ENCODE measurements at places on chromosomes 2 and 18.

- DNase-seq: no peak
Observed at GRCh38 chr2:136444323-136444722, 321.0 kb upstream of the THSD7B start.

GRCh38 chr2:70118798-70119454 lies 31.6 kb downstream of the PCBP1 start:
- peak; percentile 74 for DNase-seq

DNA sequence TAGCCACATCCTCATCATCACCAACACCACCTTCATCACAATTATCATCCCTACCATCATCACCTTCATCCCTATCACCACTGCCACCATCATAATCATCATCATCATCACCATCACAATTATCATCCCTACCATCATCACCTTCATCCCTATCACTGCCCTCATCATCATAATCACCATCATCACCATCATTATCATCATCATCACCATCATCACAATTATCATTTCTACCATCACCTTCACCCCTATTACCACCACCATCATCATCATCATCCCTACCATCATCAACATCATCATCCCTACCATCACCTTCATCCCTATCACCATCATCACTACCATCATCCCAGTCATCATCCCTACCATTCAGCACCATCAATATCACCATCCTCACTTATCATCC lies 140.5 kb downstream of the LOXHD1 start:
- DNase-seq: no peak

DNA sequence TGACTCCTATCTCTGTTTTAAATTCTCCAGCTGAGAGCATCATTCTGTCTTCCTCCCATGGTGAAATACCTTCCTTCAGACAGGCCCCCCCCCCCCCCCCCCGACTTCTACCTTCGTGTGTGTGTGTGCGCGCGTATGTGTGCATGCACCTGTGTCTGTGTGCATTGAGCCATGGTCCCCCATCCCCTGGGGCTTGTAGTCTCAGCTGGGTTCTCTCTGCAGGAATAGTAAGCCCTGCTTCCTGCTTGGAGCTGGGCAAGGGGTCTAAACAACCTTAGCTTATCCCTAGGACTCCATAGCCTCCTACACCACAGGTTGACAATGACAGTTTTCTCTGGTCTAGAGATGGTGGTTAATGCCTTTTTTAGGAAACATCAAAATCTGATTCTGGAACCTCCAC lies 427.5 kb upstream of the KLHL29 start:
- no peak for DNase-seq

GRCh38 chr18:27301615-27302378 lies 116.7 kb upstream of the CHST9 start:
- no peak for DNase-seq

GRCh38 chr18:50982086-50982801 lies 14.4 kb downstream of the ELAC1 start:
- DNase-seq: no peak

- DNase-seq: no peak
Observed at GRCh38 chr2:120007851-120008250, 5.0 kb upstream of the EPB41L5 start.

DNA sequence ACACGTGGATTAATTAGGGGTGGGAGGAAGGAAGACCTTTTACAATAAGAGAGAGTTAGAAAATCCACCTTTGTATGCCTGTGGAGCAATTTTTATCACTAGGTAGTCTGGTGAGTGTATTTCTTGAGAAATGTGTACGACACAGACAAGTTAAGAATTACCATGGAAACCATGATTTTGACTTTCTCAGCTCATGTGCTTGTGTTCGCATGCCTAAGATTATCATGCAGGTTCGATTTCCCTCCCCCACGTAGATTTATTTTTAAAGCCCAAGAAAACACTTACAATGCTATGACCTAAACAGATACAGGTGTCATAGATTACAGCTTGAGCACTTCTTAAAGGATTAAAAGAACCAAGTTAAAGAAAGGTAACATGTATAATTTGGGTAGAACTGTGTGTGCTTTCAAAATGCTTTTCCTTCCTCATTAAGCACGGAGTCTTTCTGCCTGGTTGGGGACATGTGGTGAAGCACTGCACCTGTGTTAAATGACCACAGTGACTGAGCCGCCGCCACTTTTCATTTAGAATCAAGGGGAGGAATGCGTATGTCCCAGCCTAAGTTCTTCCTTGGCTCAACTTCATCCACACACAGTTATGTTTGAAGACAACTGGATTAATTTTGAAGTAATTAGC lies 16.6 kb downstream of the SERTAD2 start:
- no peak for DNase-seq

DNA sequence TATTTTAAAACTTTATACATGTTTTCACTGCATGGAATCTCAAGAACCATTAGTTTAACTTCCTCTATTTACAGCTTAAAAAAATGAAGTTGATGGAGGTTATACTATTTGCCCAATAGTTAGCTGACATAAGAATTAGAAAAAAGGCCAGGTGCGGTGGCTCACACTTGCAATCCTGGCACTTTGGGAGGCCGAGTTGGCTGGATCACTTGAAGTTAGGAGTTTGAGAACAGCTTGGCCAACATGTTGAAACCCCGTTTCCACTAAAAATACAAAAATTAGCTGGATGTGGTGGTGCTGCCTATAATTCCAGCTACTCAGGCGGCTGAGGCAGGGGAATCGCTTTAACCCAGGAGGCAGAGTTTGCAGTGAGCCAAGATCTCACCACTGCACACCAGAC lies 125.1 kb upstream of the CDH19 start:
- no peak for DNase-seq

GRCh38 chr2:151862700-151863099 lies 34.5 kb upstream of the ARL5A start:
- no peak for DNase-seq
